Stimulated activated CD4-positive, alpha-beta T cell treated with anti-CD3 and anti-CD28 coated beads, TNF-alpha, amount 100 ng/mL, for 4 hours (primary cell): ENCODE measurements at places on chromosomes 7 and 10.

DNA sequence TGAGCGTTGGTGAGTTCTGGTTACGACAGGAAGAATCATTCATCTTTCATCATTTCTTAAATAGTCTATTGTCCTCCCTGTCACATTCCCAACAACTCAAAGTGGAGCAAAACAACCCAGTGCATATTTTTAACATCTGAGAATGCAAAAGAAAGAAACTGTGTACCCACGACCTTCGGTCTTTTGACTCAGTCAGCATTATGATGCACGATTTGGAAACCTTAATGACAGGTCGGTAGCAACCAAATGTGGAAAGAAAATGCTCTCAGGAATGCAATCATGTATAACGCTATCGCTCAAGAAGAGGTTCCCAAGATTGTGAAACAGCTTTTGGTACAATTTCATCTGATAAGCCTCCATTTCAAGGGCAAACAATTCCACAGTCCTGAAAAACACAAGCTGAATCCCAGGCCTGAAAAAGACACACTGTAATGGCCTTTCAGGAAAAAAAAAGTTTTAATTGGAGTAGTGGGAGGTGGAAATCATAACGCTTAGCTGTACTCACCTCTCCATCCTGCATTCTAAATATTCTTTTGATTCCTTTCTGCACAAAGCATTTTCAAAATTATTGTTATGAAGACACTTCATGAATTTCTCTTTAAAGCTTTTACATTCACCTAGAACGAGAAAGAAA, 2.6 kb downstream of the COX19 start:
- no peak for DNase-seq

DNA sequence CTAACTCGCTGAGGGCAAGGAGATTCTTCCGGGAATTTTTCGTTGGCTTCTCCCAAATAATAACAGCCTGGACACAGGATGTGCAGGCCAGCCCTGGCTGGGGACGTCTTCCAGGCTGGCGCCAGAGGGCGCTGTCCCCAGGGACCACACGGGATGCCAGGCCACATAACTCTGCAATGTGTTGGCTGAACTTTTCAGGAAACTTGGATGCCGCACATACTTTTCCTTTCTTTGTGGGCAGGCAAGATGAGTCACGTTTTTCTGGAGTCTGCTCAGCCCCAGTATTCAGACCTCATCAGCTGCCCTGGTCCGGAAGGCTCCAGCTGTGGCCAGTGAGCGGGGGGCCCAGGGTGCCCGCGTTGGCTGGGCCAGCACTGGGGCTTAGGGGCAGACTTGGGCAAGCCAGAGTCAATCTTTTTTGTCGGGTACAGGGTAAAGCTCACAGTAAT, 122.7 kb downstream of the PRKAG2 start:
- DNase-seq: no peak

- no peak for DNase-seq
Observed at GRCh38 chr10:11525503-11525902, 85.9 kb downstream of the USP6NL start.

DNA sequence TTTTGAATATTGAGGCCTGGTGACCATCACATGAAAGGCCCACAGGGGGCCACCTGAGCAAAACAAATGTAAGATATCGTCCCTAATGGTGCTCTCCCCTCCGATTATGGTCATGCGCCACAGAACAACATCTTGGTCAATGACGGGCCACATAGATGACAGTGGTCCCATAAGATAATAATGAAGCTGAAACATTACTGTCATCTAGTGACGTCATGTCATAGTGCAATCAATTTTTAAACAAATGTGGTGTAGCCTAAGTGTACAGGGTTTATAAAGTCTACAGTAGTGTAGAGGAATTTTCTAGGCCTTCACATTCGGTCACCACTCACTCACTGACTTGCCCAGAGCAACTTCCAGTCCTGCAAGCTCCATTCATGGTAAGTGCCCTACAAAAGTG, 36.8 kb downstream of the JCAD start:
- DNase-seq: no peak

DNA sequence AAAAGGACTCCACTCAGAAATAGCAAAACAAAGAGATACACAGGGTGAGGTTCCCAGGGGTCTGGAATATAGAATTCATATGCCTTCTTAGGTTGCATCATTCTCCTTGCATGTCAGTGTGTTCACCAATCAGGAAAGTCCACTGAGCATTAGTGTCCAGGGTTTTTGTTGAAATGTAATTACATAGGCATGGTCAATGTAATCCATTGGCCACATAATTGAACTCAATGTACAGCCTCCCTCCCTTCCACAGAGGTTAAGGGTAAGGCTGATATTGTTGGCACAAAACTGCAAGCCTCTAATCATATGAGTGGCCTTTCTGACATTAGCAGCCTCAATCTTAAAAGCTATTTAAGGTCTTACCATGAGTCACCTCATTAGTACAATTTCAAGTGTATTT, 736.1 kb upstream of the VSTM2A start:
- DNase-seq: no peak

GRCh38 chr10:133336577-133337369, at the start of gene CALY:
Gene CALY (minus strand): TSS chr10:133336896. CDS start chr10:133328989, 7,907 bp downstream.
- DNase-seq: peak; percentile 76

DNA sequence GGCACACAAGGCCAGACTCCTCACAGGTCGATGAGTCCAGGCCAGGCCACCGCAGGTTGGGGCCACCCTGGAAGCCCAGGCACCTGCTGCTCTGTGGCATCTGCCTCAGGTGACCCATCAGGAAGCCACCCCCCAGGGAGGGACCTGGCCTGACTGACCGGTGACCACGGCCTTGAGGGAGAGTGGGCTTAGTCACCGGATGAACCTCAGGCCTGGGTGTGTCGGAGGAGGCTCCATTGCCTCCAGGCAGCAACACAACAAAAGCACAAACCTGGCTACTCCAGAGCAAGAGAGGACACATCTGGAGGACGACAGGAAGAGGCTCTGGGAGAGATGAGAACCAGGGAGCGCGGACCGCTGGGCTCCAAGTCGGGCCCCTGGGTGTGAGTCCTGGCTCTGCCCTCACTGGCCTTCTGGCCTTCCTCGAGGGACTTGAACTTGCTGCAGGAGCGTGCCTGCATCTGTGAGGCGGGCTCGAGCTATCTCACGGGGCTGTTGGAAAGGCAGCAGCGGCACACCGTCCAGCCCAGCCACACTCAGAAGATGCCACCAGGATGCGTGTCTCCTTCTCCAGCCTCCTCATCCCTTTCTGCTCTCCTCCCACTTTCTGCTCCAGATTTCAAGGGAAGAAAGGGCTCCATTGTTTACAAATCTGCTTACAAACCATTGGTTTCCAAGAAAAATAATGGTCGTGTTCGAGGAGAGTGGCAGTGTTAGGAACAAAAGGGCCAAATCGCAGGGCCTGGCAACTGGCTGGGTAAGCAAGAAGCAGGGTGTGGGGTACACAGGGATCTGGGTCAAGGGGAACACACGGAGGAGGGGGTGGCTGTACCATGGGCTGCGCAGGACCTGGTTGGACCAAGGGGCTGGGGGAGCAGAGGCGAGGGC, 152.9 kb downstream of the ADAM12 start:
- DNase-seq: no peak

GRCh38 chr7:70630818-70631457, 501.0 kb upstream of the GALNT17 start:
- DNase-seq: no peak

DNA sequence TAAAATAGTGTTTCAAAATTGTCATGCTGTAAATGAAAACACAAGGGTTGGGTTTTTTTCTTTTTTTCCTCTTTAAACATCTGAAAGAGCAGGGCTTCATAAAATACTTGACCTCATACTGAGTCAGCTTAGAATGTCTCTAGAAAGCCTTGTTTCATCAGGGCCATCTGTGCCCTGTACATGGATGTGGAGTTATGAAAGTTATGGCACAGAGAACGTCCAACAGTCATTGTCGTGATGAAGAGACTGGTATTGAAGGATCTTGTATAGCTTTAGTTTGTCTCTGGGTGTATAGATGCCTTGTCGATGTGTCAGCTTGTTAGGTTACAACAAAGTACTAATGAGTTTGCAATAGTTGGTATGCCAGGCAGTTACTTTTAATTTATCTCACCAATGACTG, 127.3 kb downstream of the FAM204A start:
- no peak for DNase-seq

DNA sequence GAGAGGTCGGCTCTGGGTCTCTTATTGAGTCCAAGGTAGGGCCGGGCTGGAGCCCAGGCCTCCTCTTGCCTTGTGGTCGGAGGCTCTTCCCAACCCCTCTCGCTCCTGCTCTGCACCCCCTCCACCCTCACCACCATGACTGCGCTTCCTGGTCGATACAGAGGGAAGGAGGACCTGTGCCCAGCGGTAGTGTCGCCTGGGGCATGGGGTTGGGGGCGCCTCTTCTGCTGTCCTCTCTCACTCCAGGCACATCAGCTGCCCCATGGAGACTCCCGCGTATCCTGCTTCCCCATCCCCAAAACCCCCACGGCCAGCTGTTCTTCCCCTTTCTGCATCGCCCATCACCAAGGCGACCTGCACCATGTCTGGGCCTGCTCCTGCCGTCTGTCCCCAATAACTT, 44.4 kb downstream of the TMEM270 start:
- DNase-seq: no peak

DNA sequence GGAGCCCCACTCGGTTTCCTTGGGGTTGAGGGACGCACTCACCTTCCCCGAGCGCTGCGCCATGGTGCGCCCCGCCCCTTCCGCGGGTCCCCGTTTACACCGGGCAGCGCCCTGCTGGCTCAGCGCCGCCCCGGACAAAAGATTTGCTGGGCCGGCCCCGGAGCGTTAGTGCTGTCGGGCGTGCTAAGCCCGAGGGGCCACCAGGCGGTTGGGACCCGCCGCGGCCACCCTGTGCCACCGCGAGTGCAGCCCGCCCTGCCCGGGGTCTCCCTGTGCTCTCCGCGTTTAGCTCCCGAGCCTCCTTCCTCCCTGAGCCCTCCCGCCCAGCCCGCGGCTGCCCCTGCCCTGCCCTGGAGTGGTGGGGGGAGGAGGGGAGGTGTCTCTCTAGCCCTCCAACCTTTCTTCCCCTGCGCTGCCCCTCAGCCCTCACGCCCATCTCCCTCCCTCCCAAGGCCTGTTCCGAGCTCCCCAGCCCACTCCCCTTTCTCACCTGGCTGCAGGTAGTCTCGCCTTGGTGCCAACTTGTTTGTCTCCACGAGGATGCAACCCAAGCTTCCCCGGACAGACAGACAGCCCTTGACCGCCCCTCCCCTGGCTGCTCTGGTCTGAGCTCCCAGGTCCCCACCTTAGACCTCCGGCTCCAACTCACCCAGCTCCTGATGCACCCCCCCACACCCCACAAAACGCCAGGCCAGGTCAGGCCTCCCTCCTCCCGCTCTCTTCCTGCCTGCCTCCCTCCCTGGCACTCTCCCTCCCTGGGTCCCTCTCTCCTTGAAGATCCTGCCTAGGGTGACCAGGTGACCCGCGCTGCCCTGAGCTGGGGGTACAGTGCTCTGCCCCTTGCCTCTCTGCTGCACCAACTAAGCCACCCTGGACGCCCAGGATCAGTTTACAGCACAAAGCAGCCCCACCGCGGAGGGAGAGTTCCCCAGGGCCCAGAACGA, at the start of gene CRYGN:
Gene CRYGN, minus strand, starts transcription at position 287 of the 944 bp plus-strand sequence. Its CDS starts 224 bp downstream, at position 63.
- DNase-seq: no peak

- no peak for DNase-seq
Observed at GRCh38 chr10:2137549-2138174, 400.3 kb upstream of the ADARB2 start.

GRCh38 chr10:11880151-11881029, 57.2 kb downstream of the PROSER2 start:
- DNase-seq: no peak

DNA sequence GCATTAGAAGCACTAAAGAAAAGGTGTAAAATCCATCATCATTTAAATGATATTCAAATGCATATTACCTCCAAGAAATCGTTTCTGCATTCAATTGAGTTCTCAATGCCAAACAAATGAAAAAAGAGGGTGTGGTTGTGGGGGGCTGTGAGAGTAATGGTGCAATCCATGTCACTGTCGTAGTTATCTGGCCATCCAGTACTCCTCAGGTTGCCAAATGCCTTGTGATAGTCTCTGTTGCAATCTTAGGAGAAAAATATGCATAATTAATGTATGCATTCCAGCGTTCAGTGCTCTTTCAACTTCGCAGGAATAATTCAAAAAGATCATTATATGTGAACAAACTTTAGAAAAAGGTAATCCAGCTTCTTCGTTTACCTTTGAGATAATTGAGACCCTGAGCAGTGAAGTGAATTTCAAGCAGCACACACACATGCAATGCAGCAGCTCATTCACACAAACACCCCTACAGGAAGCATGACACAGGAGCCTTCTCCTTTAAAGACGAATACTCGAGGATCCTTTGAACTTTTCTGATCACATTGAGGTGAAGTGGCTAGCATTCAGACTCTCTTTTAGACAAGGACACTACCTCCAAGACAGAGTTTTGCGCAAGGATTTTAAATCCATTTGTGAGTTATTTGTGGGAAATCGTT, 73.4 kb downstream of the OR13A1 start:
- no peak for DNase-seq

GRCh38 chr10:71795248-71795647, 21.9 kb upstream of the VSIR start:
- DNase-seq: no peak

DNA sequence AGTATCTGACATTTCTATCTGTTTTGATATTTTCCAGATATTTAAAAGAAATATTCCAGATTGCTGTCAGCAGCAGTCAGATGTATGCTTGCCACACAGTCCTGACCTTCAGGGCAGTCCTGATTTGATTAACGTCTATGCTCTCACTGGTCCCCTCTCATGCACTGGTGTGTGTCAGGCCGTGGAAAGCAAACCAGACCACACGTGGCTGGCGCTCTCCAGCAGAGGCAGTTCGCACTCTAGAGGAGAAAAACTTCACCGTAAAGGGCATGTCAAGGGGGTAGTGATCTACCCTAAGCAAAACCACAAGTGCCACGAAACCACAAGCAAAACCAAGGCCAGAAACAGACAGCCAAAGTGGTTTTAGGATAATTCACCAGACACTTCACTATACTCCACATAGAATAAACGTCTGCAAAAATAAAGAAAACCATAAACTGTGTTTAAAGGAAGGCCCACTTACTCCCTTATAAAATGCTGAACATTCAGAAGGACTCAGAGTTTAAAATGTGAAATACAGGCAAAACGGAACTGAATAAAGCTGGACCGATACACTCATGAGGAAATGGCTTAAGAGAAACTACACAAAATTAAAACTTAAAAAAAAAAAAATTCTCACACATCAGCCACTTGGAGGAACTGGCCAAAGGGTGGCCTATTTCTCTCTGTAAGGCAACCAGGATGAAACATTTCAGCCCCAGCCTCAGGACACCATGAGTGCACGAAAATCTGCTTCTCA, 26.4 kb downstream of the PARP12 start:
- DNase-seq: no peak
